ENCODE measurements at places on chromosomes 7 and 10. TPM values are rescaled to one million over a fixed set of nuclear protein-coding genes. Genes with fewer than 3 reads are reported as not detected.

GRCh38 chr7:135342887-135343286 lies 109.2 kb downstream of the STRA8 start:
- DNase-seq = no peak

EPO gene
- polyA plus RNA-seq = not detected

GRCh38 chr7:101133621-101134398 lies 6.9 kb downstream of the SERPINE1 start:
- DNase-seq = no peak

DNA sequence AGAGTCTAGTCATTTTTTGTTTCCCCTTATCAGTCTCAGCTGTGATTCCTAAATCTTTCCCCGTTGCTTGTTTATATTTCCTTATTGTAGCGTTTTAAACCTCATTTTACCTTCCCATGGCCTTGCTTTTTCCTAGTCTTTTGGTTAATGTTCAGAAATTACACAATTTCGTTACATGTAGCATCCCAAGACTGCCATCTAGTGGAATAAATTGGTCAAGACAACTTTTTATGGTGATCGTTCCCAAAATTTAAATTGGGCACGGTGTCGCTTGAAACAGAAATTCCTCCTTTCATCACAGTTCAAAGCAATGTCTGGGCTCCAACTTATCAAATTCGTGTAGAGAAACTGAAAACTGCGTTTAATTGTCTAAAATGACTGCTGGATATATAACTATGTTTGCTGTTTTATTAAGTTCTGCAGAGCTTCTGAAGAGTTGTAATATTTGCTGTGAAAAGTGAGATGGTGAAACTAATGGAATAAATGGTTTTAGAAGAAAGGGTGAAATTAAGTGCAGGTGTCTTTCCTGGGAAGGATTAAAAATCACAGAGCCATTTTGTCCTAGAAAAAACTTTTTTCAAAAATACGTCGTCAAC lies 370.2 kb downstream of the PHF14 start:
- DNase-seq = peak; percentile 39

- no peak for DNase-seq
These were observed 91.2 kb upstream of the WNT16 start for GRCh38 chr7:121237601-121238000.

- no peak for DNase-seq
These were observed 243.0 kb downstream of the BICC1 start for GRCh38 chr10:58755677-58756076.

PNLIPRP3 gene
- not detected for polyA plus RNA-seq

- DNase-seq = no peak
These were observed 15.9 kb downstream of the LRRC27 start for GRCh38 chr10:132347931-132348267.

ITIH5 gene
- 19.7 TPM for polyA plus RNA-seq

MLXIPL gene
- 3.2 TPM for polyA plus RNA-seq

DNA sequence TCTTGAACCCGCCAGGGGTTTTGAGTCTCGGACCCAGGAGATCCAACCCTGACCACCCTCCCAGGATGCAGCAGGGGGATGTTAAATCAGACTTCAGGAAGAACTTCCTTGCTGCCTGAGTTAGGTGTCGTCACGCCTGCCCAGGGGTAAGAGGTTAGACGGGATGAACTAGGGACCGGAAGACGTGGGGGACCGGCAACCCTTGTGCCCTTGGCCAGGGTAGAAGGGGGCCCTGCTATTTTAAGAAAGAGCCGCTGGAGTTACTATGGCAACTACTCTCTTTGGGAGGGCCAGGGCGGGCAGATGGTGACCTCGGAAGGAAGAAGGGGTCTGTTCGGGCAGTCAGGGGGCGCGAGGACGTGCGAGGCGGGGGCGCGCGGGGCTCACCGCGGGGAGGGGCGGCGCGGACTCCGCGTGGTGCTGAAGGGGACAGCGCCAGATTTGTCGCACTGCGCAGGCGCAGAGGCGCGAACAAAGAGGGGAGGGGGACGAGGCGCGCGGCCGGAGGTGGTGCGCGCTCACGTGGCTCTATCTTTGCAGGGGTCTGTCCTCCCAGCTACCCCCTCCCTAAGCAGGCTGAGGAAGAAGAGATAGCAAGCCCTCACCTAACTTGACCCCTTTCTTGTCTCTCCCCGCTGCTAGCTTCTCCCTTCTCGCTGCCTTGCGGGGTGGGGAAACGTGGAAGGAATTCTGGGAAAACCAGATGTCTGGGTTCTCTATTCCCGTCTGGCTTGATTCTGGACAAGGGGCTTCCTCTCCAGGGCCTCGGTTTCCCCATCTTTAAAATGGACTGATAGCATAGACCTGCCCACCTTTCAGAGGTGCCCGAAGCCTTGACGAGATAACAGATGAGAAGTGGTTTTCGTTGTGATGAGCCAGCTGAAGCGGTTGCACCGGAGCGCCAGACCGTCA lies 940 bp upstream of the PSD start:
- DNase-seq = no peak

DNA sequence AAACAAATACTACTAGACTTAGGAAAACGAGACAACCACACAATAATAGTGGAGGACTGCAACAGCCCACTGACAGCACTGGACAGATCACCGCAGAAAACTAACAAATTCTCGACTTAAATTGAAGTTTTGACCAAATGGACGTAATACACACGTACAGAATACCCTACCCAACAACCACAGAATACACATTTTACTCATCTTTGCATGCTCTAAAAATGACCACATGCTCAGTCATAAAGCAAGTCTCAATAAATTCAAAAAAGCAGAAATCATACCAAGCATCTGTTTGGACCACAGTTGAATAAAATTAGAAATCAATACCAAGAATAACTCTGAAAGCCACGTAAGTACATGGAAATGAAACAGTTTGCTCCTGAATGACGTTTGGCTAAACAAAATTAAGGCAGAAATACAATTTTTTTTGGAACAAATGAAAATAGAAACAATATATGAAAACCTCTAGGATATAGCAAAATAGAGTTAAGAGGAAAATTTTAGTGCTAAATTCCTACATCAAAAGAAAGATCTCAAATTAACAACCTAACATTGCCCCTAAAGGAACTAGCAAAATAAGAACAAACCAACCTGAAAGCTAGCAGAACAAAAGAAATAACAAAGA lies 30.6 kb downstream of the MAPK8 start:
- no peak for DNase-seq

GIMAP2 gene
- polyA plus RNA-seq = 8.7 TPM

SP8 gene
- not detected for polyA plus RNA-seq

- DNase-seq = no peak
These were observed 11.3 kb downstream of the KMT2C start for GRCh38 chr7:152424348-152425108.

LEP gene
- 0.17 TPM for polyA plus RNA-seq

TTYH3 gene
- polyA plus RNA-seq = 133 TPM

GRCh38 chr10:127737563-127738511 lies 852 bp downstream of the FOXI2 start:
- DNase-seq = no peak

SSC4D gene
- 4.4 TPM for polyA plus RNA-seq

DNA sequence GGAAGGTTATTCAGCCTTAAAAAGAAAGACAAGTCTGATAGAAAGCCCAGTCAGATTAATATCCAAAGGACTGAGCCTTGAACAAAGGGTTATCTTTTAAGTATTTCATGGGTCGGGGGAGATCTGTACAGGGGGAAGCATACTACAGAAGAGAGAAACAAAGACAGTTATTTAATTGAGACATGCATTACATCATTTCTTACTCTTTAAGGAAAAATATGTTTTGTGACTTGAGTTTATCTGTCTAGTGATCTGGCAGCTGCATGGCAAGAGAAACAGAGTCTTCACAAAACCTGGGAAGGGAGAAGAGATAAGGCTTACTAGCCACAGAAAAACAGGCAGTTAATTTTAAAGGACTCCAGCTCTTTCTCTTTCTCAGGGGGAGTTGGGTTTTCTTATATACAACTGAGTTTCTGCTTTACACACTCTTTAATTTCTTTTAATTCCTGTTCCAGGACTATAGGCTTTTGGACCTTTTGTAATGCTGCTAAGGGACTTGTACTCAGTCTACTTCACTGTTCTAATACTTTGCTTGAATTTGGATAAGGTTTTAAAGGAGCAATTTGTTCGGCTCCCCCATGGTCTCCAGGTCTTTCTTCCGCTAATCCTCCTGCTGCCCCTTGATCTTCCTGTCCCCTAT lies 20.9 kb upstream of the CYP3A43 start:
- no peak for DNase-seq

- no peak for DNase-seq
These were observed 54.1 kb downstream of the PLPP4 start for GRCh38 chr10:120511165-120511564.

SCART1 gene
- polyA plus RNA-seq = 4.3 TPM

DNA sequence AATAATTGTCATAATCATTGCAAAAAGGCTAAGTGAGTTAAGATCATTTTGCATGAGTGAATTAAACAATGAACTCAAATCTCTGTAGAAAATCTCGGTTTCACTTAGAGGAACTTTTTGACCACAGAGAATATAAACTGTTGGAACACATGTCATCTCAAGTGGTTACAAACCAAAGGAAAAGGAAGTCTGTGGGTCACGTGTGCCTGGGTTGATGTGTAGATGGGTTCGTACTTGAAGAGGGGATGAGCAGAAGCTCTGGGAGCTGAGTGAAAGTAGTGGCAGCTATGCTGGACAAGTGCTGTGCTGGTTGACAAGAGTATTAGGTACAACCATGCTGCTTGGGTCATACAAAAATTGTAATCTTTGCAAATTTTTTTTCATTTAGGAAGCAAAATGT lies 35.0 kb downstream of the GLRX3 start:
- no peak for DNase-seq

- no peak for DNase-seq
These were observed 18.8 kb downstream of the VSIR start for GRCh38 chr10:71754562-71754961.

GRCh38 chr10:74072503-74072902 lies 74.6 kb downstream of the VCL start:
- no peak for DNase-seq

ADARB2 gene
- 1.3 TPM for polyA plus RNA-seq

DNA sequence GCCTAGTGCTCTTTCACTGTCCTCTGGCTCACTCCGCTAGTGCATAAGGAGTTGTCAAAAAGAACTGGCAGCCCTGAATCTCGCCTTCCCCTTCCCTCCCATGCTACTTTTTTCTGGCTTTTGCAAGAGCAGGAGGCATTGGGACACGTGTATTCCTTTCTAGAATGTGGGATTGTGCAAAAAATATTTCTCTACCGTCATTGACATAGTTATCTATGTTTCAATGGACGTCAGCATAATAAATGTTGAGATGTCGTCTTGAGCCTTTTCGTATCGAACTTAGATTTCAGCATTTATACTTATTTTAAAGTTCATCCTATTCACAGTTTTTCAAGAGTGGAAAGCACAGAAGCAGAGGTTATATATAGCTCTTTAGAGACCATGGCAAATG lies 727 bp downstream of the ING3 start:
- DNase-seq = no peak

- no peak for DNase-seq
These were observed 288.9 kb upstream of the SEMA3C start for GRCh38 chr7:81207801-81208200.

DNA sequence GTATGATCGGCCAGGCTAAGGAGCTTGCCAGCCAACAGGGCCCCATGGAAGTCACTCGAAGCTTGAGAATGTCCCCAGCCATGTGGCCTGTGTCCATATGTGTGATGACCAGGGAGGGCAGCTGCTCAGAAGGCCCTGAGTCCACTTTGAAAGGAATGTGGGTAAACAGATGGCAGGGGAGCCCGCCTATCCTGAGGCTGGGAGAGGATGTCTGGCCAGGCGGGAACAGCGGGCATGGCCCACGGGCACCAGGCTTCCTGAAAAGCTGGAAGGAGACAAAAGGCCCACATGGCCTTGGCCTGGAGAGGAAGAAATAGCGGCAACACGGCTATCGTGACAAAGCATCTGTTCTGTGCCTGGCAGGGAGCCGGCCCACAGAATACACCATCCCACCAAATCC lies 137.9 kb upstream of the PPIF start:
- DNase-seq = no peak

HPSE2 gene
- polyA plus RNA-seq = 0.98 TPM

DNA sequence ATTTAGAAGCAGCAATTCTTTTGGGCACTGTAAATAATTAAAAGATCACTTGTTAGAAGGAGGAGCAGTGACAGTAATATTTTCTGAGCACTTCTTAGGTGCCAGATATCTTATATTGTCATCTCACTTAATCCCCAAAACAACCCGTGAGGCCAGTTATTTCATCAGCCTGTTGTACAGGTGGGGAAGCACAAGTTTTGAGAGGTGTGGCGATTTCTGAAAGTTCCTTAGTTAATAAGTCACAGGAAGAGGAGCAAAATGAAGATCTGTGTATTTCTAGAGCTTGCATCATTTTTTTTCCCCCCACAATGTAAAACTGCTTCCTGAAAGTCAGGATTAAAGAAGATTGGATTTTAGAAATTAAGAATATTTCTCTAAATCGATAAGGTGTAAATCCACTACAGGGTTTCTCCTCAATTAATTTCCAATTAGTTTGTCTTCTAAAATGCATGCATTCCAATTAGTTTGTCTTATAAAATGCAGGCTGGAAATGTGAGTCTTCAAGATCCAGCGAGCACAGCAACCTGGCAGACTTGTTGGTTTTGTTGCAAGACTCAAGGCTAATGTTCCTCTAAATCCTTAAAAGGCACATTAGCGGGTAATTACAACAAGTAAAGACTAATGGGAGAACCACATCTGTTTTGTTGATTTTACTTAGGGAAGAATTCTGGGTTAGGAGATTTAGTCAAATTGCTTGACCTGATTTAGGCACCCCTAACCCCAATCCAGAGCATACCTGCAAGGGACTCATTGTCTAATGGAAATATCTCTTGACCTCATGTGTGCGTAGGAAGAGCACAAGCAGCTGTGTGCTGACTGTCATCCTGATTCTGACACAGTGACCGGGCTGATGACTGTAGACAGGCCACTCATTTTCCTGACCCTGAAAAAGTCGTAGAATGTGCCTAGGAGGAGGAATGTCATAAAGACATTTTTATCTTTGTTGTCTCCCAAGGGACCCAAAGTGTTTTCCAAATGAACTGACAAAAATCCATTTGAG lies 272.0 kb downstream of the BAMBI start:
- DNase-seq = no peak

CDC14C gene
- polyA plus RNA-seq = not detected

GRCh38 chr10:48549236-48549635 lies 55.6 kb downstream of the ARHGAP22 start:
- DNase-seq = no peak

CTNNA3 gene
- 2.5 TPM for polyA plus RNA-seq

- no peak for DNase-seq
These were observed 5.7 kb downstream of the AQP1 start for GRCh38 chr7:30917216-30917893.

GRCh38 chr7:106102387-106102966 lies 9.6 kb downstream of the SYPL1 start:
- no peak for DNase-seq
